Stimulated activated CD4-positive, alpha-beta T cell treated with anti-CD3 and anti-CD28 coated beads, Interleukin-2, amount 100 ng/mL, for 24 hours (primary cell): ENCODE measurements at places on chromosomes 16 and 17.
A peak's percentile ranks its signal among the peaks of the same experiment; 100 is the strongest.

DNA sequence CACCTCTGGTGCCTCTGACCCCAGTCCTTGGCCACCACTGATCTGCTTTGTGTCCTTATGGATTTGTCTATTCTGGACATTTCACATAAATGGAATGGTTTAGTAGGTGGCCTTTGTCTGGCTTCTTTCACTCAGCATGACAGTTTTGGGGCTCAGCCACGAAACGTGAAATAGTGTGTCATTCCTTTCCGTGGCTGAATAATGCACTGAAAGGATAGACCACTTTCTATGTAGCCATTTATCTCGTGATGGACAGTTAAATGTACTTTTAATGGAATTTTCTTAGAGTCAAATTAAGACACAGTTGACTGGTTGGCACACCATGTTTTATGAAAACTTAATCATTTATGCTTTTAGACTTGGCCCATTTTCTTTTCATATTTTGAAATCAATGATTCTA lies 57.4 kb downstream of the LITAF start:
- no peak for DNase-seq

DNA sequence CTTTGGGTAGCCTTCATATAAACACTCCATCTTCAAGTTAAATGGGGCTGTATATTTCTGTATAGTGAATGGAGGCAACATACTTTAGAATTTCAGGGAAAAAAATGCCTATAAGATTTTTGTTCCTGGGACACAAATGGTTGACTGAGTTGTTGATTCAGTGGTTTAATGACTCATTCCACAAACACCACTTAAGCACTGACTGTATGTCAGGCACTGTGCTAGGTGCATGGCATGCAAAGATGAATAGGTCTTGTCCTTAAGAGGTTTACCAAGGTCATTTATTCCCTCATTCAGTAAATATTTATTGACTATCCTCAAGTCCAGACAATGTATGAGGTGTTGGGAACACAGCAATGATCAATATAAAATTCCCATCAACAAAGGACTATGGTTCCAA lies 417.1 kb downstream of the CA10 start:
- no peak for DNase-seq

DNA sequence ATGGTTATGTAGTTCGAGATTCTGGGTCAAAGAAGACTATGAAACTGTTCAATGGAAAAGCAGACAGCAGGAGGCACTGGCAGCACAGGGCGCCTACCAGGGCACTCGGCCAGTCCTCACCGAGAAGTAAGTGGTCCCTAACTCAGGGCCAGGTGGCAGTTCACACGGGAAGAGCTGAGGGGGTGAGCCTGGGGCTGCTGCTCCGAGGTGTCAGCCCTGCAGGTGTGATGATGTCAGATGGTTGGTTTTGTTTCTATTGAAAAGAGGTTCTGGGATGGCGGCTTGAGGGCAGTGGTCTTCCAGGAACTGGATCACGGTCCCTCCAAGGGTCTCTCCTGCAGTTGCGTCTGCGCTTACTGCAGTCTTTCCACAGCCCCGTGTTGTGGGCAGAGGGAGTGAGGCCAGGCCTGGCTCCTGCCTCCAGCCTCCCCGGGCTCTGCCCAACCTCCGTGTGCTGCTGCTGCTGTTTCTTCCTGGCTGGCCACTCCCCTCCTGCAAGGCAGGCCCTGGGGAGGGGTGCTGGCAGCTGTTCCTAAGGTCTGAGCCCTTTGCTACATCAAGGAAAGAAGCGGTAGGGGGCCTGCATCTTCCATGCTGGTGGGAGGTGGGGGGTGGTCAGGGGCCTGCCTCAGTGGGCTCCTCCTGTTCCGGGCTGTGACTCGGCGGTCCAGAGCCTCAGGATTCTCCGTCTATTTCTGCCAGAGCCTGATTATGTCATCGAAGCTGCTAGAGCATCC lies 22.6 kb downstream of the RNF213 start:
- DNase-seq, result no peak

DNA sequence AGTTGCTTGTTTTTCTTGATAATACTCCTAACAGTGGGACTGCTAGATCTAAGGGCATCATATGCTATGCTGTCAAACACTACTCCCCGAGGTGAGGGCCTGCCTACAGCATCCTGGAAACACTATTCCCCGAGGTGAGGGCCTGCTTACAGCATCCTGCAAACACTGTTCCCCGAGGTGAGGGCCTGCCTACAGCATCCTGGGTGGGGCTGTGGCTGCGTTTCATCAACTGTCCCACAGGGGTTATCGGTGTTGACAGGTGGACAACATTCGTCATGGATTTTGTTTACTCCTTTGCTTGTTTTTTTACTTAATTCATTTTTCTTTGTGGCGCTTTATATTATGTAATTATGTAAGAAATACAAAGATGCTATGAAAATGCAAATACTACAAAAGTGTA lies 22.5 kb downstream of the NPRL3 start:
- DNase-seq, result no peak

GRCh38 chr17:71632328-71632727 lies 488.5 kb upstream of the SOX9 start:
- no peak for DNase-seq

DNA sequence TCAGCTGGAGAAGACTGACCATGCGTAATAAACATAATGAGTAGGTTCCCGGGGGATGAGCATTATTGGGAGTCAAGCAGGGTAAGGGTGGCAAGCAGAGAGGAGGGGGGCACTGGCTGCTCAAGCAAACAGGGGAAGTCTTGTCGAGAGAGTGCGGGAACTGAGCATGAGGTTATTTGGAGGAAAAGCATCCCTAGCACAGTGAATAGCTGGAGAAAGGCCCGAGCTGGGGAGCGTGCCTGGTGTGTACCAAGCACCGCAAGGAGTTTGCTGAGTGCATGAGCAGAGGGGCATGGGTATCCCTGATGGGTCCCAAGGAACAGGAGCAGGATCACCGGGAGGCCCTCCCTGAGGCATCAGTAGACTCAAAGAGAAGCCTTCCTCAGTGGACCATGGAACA lies 17.2 kb downstream of the CYTH1 start:
- DNase-seq, result no peak

GRCh38 chr17:16962804-16963203 lies 9.1 kb downstream of the TNFRSF13B start:
- no peak for DNase-seq

- DNase-seq, result peak; percentile 83
These were observed 12.5 kb upstream of the SREBF1 start for GRCh38 chr17:17849147-17849820.

DNA sequence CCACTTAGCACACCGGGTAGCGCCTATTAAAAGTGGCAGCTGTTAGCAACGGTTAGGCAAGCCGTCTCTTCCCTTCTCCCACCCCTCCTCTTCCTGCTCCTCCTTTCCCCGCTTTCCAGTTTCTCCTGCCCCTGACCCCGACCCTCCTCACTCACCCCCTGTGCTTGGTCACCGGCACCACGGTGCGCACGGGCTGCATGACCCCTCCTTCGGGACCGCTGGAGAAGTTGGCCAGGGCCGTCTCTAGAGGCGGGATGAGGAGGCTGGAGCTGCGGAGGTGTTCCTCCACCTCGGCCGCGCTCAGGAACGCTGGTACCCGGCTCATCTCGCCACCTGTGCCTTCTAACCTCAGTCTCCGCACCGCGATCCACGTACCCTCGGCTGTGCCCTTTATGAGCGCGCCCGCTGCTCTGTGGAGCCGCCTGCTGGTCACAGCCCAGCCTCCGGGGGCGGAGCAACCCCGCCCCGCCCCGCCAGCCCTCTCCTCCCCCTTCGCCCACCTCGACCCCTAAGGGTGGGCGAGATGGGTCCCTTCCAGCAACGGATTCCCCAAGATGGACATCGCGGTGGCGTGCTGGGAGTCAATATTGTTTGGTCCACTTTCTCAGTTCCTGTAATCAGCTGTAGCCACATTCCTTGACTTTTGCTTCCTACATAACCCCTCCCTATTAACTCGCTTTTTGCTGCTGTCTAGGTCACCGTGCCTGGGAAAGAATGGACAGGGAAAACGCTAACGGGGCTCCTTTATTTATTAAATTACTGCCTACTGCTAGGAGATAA lies at the start of gene CRYM:
CRYM (minus strand) TSS at position 364 of the 780 bp plus-strand sequence; CDS start at position 325, 39 bp downstream.
- peak; percentile 54 for DNase-seq

DNA sequence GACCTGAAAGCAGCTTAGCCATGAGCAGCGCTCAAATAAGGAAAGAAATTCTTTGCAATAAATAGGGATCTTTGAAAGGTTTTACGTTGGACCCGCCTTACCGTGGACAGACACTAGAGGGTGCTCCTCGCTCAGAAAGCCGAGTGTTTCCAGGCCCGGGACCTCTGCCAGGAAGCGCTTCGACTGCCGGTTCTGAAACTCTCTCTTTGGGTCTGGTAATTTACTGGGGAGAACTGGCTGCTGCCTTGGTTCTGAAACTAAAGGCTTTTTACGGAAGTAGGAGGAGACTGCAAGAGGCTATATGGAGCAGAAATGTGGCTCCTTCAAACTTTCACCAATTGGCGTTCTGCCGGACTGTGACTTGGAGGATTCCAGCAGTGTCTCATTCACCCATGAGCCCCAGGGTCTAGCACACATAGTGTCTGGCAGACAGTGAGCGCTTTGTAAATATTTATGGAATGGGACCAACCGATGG lies 45.6 kb upstream of the HOXB9 start:
- DNase-seq, result peak; percentile 78

DNA sequence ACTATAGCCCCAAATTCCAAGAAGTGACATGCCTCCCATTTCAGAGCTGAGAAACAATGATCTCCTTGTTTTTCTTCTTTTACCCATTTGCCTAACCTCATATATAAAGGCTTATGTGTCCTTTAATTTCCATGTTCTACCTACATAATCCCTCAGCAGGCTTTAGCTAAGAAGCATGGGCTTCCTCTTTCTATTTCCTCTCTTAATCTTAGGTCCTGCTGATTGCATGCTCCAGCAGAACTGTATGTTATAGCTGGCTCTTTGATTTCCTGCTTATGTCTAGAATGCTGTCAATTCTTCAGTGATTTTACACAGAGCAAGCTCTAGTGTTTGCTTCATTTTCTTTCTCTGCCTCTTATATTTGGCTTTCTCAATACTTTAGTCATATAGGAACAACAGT lies 151.7 kb upstream of the COX10 start:
- DNase-seq, result no peak

DNA sequence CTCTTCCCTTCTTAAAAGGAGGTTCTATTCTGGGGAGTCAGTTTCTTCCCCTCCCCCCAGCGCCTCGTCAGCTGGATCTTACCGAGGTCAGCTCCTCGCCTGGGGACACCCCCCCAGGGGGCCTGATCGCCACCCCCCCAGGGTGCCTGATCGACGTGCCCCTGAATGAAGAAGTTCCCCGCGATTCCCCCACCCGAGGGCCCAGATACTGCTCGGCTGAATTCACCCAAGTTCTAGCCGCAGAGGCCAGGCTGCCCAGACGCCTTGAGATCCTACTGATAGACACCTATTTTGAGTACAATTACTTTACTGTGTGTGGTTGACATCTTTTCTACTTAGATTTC lies 1.4 kb downstream of the RAB11FIP3 start:
- DNase-seq, result no peak

DNA sequence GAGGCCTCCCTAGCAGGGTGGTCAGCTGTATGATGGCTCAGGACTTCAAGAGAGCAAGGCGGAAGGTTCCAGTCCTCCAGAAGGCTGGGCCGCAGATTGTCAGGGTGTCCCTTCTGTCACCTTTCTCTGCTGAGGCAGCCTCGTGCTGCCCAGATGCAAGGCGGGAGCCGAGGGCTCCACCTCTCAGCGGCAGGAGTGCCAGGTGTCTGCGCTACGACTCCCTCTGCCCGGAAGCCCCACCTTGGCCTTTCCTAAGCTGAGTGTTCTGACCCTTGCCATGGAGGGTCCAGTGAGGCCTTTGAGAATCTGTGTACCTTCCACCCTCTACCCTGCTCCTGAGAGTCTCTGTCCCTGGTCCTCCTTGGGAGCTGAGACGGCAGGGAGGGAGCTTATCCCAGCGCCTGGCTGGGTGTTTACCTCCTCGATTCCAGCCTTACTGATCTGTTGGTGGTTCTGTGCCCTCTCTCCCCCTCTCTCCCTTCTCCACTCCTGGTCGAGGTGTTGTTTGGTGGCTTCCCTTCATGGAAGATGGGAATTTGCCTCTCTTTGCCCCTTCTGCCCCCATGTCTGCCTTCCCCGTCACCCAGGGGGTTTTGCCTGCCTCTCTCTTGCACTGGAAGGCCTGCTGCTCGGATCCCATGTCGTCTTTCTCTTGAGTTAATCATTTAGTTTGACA lies 2.2 kb upstream of the ZNF750 start:
- DNase-seq, result no peak

DNA sequence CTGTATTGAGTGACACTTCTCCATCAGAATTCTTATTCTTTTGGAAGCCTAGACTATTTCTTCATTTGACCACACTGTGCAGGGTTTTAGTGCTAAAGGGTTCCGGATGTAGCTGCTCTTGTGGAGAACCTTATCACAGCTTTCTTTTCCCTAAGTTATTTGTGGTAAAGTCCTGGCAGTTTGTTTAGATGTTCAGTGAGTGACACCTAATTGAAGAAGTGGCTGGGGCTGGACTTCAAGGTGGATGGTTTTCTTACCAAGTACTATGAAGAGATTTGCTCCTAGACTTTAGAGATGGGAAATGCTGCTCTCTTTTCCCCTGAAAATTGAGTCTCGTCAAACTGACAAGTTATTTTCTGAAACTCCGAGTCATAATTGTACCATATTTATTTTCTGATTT lies 144.0 kb upstream of the TBX2 start:
- no peak for DNase-seq

GRCh38 chr16:60485872-60486489 lies 1550.3 kb downstream of the CDH8 start:
- DNase-seq, result no peak

GRCh38 chr16:8959921-8960787 lies 3.6 kb downstream of the USP7 start:
- peak; percentile 22 for DNase-seq

- DNase-seq, result no peak
These were observed 13.3 kb upstream of the CD300LD start for GRCh38 chr17:74605361-74605760.

- DNase-seq, result no peak
These were observed 161.3 kb downstream of the RPTOR start for GRCh38 chr17:80705988-80706387.

DNA sequence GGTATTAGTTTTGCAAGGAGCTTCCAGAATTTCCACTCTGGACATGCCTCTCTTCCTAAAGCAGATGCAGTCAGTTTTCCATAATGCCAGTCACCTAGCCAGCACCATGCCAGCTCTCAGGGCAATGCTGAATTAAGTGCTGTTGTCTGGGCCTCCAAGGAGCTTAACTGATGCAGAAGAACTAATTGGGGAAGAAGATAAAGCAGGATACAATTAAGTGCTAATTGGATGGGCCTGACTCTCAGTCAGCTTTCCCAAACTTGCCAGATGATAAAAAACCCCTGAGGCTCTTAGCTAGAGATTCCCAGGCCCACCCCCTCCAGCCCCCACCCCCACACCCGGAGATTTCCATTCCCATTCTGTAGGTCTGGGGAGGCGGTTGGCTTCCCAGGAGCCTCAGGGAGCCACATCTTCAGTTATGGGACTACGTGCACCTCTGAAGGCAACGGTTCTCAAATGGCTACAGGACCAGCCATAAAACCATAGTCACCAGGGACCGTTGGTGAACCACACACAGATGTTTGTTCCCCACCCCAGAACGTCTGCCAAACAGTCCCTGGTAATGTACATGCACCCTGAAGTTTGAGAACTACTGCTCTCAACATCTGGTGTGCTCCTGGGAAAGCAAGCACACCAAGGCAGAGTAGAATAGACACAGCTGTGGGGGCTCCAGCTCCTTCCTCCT lies 499.1 kb upstream of the CDH5 start:
- DNase-seq, result no peak
